ENCODE measurements at places on chromosomes 5 and 9.

DNA sequence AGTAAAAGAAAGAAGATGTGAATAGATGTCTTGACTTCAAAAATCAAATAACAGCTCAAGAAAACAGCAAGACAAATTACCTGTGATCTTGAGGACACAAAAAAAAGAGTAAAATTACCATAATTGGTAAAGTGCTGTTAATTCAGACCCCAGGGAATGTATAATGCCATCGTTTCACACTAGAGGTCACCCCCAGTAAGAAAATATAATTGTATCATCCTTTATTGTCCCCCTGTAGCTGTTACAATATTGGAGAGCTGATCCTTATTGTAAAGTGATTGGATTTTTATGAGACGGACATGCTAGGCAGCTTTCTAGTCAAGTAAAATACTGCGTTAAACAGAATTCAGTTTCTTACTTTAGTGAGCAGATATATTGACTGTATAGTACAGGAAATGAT lies 377.0 kb downstream of the TLE1 start:
- DNase-seq, result no peak

DNA sequence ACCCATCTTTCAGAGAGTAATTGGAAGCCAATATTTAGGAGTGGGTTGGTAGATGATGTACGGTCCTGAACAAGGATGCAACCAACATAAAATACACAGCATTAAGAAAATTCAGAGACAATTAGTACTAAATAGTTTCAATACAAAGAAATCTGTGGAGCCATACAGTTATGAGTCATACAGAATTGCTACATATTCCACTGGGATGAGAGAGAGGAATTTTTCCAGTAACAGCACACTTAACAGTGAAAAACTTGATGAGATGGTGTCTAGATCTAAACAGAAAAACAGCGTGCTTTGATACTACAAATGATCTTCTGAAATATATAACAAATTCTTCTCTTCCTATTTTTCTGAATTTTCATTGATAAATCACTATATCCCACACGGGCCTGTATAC lies 1999.3 kb upstream of the CDH9 start:
- no peak for DNase-seq

GRCh38 chr5:133610489-133611356 lies 1.6 kb downstream of the FSTL4 start:
- DNase-seq, result no peak

DNA sequence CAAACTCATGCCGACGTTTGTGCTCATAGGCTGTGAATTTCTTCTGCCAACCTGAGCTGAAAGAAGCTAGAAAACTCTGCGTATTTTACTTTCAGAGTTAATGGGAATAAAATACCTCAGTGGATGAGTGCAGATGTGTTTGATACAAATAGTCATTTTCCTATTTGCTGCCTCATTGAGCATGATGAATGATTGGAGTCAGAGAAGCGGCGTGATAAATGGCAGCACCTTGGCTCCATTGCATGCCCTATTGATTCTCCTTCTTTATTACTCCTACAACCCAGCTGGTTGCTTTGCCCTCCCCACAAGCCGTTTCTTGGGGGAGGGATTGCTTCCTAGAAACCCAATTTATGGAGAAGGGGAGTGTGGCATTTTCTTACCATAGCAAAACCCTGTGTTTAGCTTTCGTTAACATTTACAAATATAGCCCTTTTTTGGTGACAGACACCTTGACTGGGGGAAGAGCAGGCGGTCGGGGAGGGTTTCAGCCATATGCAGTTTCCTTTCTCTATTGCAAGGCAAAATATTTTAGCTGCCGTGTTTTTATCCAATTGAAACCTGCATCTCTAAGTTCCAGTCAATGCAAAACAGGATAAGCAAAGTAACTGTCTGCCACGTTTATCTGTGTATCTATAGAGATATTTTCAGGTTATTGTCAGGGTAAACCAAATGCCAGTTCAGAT lies 93.1 kb upstream of the TBCA start:
- DNase-seq, result no peak

DNA sequence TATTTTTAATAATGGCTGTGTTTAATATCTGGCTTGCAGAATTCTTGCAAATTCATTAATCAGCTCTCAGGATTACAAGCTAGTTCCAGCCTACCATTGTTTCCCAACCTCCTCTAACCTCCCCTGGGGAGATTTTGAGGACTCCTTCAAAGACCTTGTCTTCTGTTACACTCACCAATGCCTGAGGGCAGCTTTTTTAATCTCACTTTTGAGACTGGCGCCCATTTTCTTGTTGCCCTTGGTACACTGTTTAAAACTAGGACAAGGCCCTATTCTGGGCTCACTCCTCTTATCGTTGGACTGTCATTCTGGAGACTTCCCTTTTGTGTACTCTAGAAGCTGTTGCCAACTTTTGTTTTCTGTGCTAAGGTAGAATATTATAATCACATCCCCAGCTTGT lies 13.6 kb upstream of the EQTN start:
- no peak for DNase-seq

GRCh38 chr9:96178153-96178552 lies 123.8 kb downstream of the HSD17B3 start:
- no peak for DNase-seq

GRCh38 chr9:91362051-91362611 lies 413 bp upstream of the AUH start:
- DNase-seq, result no peak

DNA sequence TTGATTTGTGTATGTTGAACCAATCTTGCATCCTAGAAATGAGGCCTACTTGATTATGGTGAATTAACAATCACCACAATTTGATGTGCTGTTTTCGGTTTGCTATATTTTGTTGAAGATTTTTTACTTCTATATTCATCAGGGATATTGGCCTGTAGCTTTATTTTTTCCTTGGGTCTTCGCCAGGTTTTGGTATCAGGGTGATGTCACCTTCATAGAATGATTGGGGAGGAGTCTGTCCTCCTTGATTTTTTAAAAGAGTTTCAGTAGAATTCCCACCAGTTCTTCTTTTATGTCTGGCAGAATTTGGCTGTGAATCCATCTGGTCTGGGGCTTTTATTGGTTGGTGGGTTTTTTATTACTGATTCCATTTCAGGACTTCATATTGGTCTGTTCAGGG lies 115.2 kb downstream of the CPLANE1 start:
- no peak for DNase-seq

GRCh38 chr5:65830856-65831255 lies 95.5 kb upstream of the ERBIN start:
- no peak for DNase-seq

DNA sequence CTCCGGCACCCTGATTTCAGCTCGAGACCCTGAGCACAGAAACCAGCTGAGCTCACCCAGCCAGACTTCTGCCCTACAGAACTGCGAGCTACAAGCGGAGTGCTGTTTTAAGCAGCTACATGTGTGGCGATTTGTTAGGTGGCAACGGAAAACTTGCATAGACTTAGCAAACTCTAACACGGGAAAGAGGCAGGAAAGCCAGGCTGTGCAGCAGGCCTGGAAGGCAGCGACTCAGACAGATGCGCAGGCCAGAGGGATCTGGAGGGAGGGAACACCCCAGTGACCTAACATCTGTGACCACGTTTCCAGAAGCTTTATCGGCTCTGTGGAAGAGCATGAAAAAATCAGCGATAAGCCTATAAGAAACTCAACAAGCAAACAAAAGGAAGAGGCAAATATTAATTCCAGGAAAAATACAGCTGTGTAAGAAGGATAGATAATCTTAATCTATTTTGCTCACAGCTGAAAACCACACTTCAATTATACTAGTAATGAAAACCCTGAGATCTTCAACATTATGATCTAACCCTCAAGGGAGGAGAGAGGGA lies 11.0 kb downstream of the UBAC1 start:
- DNase-seq, result no peak

- DNase-seq, result no peak
Measured at GRCh38 chr9:116152941-116153764, 438 bp upstream of the PAPPA start.

DNA sequence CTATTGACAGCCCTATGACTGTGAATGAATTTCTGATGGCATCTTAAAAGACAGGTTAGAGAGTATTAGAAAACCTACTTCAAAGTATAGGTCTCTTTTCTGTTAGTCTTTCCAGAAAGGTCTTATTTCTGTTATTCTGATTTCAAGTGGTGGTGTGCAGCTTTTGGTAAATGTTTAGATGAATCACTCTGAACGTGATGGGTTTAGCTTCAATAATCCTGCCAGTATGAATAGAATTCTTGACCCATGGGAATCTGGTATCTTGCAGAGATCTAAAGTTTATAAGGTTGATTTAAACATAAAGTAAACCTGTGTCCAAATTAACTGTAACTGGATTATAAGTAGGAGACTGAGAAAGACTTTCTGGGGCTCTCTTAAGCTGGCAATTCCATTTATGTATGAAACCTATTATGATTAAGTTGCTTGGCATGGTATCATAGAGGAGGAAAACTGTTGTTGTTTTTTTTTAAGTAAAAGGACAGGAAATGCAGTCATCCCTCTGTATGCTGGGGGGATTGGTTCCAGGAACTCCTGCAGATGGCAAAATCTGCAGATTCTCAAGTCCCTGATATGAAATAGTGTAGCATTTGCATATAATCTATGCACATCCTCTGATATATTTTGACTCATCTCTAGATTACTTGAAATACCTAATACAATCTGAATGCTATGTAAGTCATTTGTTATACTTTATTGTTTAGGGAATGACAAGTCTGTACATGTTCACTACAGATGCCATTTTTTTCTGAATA lies 77.0 kb upstream of the ADAMTS19 start:
- DNase-seq, result no peak

DNA sequence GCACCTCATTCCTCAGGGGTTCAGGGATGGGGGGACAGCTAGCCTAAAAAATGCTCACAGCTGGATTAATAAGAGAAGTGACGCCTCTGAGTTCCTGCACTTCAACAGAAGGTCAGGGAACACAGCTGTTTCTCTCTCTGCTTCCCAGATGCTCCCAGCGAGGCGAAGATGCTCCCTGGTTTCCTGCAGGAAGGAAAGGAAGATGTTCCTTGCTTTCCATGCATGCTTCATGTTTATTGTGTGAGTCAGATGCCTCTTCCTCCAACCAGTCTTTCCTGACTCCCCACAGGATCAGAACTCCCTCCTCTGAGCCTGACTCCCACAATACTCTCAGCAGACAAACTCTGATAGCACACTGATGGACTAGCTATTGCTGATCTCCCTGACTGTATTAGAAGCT lies 71.9 kb downstream of the MFAP3 start:
- DNase-seq, result no peak

GRCh38 chr5:139116100-139116655 lies 82.0 kb downstream of the SIL1 start:
- no peak for DNase-seq

- DNase-seq, result no peak
Measured at GRCh38 chr5:132695956-132696355, 22.2 kb downstream of the IL4 start.

GRCh38 chr9:6086006-6086655 lies 70.7 kb upstream of the RANBP6 start:
- no peak for DNase-seq

GRCh38 chr9:95157481-95158151 lies 159.9 kb downstream of the FANCC start:
- no peak for DNase-seq

DNA sequence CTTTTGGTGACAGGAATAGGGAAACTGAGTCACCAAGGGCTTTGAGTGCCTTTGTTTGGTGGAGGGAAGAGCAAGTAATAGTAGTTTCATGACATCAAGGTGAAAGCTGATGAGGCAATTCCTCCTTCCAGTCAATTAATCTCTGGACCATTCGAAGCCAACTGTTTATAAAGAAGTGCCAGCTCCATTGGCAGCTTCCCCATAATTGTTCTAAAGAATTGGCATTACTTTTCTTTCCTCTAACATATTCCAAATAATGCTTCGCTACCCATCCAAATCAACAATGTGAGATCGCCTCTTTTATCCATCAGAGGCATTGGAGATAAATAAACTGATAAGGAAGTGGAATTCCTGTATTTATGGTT lies 132.4 kb downstream of the NPR3 start:
- no peak for DNase-seq

DNA sequence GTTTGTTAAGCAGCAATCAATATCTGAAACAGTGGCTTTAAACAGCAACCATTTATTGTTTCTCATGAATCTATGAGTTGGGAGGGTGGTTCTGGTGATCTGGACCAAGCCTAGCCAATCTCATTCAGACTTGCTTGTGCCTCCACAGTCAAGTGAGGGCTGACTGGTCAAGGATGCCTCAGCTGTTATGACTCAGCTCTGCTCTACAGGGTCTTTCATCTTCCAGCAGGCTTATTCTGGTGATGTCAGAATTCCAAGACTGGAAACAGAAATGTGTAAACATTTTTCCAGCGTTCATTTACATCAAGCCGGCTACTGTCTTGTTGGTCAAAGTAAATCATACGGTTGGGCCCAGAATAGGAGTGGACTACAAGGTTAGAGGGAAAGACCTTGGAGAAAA lies 2.5 kb upstream of the PIP5K1B start:
- no peak for DNase-seq

DNA sequence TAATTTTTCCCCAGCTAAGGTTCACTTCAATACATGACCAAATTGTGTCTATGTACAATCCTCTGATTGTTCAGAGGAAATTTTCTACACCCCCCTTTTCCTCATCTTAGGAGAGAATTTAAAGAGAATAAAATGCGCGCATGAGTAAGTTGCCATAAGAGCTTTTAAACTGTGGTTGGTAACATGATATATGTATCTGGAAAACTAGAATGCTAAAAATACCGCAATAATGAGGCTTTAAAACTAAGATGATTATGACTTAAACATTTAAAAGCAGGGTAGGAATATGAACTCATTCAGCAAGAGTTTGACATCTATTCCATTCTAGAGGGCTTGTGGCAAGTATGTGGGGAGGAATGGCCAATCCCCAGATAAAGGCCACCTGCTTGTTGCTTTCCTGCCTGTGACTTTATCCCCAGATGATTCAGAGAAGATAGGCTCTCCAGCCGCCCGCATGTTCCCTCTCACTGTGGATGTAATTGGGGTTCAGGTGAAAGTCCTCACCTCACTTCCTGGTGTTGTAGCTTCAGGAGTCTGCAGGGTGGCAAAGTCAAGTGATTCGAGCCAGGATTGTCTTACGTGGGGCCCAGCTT lies 26.5 kb upstream of the BASP1 start:
- no peak for DNase-seq

DNA sequence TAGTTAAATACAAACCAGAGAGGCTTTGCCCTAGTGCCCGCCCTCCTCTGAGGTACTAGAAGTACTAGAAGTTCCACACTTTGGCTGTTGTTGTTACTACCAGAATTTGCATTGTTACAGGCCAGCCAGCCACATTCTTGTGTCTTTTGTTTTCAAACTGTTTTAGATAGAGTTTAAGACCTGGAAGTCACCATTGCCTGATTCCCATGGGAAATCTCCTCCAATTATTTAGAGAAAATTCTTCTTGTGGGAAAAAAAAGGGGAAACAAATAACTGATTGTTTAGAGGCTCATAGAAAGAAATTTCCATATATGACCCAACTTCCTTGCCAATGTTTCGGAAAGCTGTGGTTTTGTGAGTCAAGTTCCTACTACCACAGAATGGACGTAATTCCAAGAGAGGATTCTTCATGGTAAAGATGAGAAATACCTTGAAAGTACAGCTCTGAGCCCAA lies 252.2 kb downstream of the GOLPH3 start:
- no peak for DNase-seq

DNA sequence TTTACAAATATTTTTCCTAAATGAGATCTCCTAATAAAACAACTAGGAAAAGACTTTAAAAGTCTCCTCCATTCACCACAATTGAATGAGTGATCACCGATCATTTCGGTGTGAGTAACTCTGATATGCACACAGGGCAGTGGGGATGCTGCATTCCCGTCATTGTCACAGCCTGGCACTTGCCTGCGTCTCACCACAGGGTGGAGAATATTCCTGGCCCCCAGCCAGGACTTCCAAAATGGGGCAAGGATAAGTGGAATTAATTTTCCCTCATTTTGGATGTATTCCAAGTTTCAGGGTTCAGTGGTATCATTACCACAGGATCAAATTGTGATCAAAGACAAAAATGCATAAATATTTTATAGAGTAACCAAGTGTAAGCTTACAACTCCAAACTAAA lies 107.1 kb downstream of the CTNND2 start:
- DNase-seq, result no peak

All from stimulated activated CD8-positive, alpha-beta memory T cell treated with anti-CD3 and anti-CD28 coated beads, Interleukin-4, amount 100 ng/mL, for 4 hours (primary cell).